Activated CD4-positive, CD25-positive, alpha-beta regulatory T cell treated with anti-CD3 and anti-CD28 coated beads, Interleukin-2, amount 50 U/mL, for 72 hours (primary cell): ENCODE measurements at places on chromosomes 2 and 18.

DNA sequence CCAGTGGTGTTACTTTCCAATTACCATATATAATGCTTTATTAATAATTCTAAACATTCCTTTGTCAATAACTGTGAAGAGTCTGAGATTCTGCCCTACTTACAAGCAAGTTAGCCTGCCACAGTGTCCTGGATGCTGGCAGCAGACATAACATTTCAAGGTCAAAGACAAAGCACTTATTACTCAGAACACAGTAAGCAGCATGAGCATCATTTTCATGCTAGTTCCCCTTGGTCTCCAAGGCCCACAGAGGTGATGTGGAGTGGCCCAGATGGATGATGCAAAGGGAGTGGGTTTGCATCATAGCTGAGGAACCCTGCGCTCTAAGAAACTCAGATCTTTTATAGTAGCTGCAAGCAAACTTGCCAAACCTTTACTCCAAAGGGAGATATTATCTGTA is 349.7 kb downstream of the ZEB2 start:
- DNase-seq = no peak

GRCh38 chr2:227871375-227871791 is at the start of gene DAW1:
Gene DAW1 (plus strand): TSS chr2:227871631. CDS start chr2:227871690, 59 bp downstream.
- peak; percentile 48 for DNase-seq

DNA sequence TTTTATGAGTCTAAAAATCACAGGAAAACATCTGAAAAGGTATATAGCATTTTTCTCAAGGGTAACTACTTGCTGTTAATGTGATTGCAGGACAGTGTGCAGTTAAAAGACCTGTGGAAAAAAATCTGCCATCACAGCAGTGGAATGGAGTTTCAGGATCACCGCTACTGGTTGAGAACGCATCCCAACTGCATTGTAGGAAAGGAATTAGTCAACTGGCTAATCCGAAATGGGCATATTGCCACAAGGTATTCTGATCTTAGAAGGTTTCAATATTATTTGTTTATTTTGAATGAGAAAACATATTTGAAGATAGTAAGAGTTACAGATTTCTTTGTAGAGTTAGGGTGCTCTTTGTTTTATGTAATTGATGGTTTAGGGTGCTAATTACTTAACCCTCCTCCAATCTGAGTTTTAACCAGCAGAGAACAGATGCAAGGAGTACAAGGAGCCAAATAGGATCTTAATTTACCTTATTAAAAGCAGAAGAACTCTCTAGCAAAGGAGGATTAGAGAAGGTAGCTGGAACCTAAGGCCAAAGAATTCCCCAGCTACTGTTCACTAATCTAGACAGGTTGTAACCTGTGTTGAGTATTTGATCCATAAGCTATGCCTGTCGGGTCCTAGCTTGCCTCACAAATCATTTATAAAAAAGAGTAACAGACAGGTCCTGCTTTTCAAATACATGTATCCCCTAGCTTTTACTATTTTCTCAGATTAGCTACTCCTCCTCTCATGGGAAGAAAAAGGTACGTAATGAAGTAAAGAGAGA is 35.0 kb downstream of the PIKFYVE start:
- no peak for DNase-seq

GRCh38 chr2:61210332-61210981 is 48.5 kb downstream of the C2orf74 start:
- no peak for DNase-seq

DNA sequence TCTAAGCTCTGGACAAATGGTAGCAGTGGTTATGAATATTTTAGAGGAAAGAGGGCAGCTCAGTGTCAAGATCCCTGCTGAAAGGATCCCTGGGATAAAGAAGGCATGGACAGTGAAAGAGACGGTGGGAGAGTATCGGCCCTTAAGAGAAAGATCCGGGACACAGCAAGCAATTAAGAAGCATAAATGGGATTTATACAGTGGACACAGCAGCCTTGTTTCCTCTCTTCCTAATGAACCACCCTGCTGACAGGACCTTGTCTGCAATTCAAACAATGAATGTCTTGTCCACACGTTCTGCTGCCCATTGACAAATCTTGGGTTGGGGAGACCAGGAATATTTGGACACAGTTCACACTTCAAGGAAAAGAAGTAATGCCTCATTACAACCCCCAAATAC is 16.5 kb downstream of the CPLX4 start:
- no peak for DNase-seq

GRCh38 chr2:101625387-101625786 is 72.1 kb upstream of the MAP4K4 start:
- DNase-seq = no peak

- DNase-seq = no peak
These were observed 59.4 kb upstream of the CTLA4 start for GRCh38 chr2:203808046-203808750.

DNA sequence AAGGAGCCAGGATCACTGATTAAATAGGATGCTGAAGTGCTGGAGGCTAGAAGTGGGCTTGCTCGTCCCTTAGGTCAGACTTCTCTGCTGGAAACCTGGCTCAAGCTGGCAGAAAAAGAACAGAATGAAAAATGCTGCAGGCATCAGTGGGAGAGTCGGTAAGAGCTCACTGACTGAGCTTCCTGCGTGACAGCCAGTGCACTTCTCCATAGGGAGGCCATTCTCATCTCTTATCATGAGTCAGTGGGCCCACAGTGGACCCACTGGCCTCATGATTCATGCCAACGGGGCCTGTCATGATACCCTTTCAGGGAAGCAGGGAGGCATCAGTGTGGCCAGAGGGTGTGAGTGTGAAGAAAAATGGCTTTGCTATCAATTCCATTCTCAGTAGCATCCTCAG is 498.2 kb downstream of the PTPRM start:
- DNase-seq = no peak

DNA sequence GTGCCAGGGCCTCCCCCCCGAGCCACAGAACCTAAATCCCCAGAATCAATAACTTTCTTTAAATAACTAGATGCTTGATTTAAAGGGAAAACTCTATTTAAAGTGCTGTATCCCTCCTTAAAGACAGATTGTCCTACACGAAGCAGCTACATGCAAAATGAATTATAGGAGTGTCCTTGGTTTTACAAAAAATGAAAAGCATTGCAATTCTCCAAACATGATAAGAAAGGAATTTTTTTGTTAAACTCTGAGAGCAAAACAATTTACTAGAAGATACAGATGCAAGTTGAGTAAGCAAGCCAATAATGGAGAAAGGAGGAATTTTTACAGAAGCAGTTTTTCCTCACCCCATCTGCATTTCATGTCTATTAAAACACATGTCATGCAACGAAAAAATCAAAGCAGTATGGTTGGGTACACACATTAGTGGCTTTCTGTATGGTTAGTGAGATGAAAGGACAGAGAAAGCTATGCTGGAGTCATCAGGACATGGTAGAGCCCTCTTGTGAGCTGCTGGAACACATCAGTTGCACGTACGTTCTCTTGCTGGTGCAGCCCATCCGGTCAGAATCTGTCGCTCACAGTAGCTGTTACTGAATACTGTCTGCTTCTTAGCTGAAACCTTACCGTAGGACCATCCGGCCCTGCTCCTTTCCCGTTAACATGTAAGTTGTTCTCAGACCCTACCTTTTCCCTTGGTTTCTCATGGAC is 25.9 kb upstream of the STEAP3 start:
- DNase-seq = no peak

GRCh38 chr18:28831908-28832307 is 655.0 kb upstream of the CDH2 start:
- no peak for DNase-seq
